ENCODE measurements at places on chromosomes 16 and 17.

- H3K27me3 ChIP-seq = peaks cover 60% of the 10 kb centered on the region
- no peaks in the 10 kb centered on the region for H3K4me1 ChIP-seq
- no peak overlapping the region for H3K27ac ChIP-seq
- no peaks in the 10 kb centered on the region for H3K36me3 ChIP-seq
- no peak for DNase-seq
- H3K4me3 ChIP-seq = no peak overlapping the region
Observed at GRCh38 chr16:82433042-82433441, 193.7 kb upstream of the CDH13 start.

GRCh38 chr16:82046941-82047340 is 11.9 kb downstream of the HSD17B2 start:
- H3K27ac ChIP-seq = no peak overlapping the region
- DNase-seq = no peak
- no peak overlapping the region for H3K4me3 ChIP-seq
- H3K4me1 ChIP-seq = peaks cover 25% of the 10 kb centered on the region

DNA sequence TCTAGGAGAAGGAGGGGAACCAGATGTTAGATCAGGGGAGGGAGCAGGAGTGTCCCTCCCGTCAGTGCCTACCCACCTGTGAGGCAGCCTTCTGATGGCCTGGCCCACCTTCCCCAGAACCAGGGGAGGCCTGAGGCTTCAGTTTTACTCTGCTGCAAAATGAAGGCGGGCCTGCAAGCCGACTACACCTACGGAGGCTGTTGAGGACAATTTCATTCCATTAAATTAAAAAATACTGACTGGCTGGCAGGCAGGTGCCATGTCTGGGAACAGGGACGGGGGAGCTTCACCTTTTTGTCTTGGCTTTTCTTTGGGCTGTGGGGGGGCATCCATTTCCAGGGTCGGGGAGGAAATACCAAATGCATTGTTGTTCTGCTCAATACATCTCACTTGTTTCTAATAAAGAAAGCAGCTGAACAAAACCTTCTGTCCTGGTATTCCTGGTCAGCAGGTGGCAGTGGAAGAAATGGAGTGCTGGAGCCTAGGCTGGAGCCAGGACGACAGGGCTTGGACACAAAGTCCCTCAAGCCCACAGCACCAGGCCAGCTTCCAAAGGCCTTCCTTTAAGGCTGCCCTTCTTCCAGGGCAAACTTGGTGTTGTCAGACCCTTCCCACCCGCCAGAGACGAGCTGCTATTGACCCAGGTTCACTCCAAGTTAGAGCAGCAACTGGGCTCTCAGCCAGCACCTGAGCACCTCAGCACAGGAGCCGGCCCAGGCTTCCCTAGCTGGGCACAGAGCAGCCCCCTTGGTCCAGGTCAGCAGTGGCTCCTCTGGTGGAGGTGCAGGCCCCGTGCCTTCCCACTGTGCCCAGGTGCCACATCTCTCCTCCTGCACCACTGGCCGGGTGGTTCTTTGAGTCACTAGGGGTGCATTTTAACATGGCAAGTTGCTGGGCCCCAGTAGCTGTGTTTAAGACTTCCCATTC is 23.5 kb downstream of the PLCD3 start:
- H3K4me3 ChIP-seq = no peak overlapping the region
- DNase-seq = no peak

DNA sequence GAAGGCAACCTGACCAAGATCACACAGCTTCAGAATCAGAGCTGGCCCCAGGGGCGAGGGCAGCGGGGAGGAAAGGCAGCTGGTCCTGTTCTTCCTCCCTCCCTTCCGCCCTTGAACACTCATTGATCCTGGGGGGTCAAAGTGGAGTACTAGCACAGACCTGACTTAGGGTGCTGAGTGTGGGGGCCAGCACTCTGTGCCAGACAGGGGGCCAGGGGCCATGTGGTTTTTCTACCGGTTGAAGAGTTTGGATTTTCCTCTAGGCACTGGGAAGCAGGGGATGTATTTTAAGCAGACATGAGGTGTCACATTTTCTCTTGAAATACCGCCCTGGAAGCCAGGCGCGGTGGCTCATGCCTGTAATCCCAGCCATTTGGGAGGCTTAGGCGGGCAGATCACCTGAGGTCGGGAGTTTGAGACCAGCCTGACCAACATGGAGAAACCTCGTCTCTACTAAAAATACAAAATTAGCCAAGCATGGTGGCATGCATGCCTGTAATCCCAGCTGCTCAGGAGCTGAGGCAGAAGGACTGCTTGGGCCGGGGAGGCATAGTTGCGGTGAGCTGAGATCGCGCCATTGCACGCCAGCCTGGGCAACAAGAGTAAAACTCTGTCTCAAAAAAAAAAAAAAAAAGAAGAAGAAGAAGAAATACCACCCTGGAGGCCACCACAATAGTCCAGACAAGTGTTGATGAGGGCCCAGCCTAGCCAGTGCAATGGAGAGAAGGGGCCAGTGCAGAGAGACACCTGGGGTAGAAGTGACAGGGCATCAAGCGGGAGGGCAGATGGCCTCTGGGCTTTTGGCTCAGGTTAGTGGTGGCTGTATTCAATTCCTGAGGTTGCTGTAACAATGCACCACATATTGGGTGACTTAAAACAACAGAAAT is 15.3 kb downstream of the OSBPL7 start:
- DNase-seq = no peak
- peaks cover 9% of the 10 kb centered on the region for H3K36me3 ChIP-seq
- peaks cover 28% of the 10 kb centered on the region for H3K27me3 ChIP-seq
- H3K4me1 ChIP-seq = peaks cover 15% of the 10 kb centered on the region
- H3K4me3 ChIP-seq = no peak overlapping the region
- no peak overlapping the region for H3K27ac ChIP-seq

GRCh38 chr16:1770328-1771187 is 785 bp downstream of the NME3 start:
- no peaks in the 10 kb centered on the region for H3K27me3 ChIP-seq
- peak overlapping the region; percentile 94 for H3K4me3 ChIP-seq
- H3K27ac ChIP-seq = peak overlapping the region; percentile 82
- no peak for DNase-seq
- peaks cover 21% of the 10 kb centered on the region for H3K4me1 ChIP-seq

DNA sequence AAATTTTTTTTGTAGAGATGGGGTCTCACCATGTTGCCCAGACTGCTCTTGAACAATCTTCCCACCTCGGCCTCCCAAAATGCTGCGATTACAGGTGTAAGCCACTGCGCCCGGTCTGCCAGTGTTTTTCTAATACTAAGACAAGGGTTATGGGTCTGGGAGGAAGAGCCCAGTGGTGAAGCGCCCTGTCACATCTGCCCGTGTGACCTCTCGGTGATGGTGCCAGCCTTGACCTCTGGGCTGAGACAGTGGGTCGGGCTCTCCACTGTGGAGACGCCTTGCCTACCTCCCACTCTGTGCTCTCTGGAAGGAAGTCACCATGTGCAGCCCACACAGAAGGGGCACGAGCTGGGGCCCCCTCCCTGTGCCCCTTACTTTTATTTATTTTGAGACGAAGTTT is 5.1 kb upstream of the BAIAP2 start:
- peaks cover 46% of the 10 kb centered on the region for H3K4me1 ChIP-seq
- no peaks in the 10 kb centered on the region for H3K36me3 ChIP-seq
- H3K27ac ChIP-seq = no peak overlapping the region
- no peak for DNase-seq

DNA sequence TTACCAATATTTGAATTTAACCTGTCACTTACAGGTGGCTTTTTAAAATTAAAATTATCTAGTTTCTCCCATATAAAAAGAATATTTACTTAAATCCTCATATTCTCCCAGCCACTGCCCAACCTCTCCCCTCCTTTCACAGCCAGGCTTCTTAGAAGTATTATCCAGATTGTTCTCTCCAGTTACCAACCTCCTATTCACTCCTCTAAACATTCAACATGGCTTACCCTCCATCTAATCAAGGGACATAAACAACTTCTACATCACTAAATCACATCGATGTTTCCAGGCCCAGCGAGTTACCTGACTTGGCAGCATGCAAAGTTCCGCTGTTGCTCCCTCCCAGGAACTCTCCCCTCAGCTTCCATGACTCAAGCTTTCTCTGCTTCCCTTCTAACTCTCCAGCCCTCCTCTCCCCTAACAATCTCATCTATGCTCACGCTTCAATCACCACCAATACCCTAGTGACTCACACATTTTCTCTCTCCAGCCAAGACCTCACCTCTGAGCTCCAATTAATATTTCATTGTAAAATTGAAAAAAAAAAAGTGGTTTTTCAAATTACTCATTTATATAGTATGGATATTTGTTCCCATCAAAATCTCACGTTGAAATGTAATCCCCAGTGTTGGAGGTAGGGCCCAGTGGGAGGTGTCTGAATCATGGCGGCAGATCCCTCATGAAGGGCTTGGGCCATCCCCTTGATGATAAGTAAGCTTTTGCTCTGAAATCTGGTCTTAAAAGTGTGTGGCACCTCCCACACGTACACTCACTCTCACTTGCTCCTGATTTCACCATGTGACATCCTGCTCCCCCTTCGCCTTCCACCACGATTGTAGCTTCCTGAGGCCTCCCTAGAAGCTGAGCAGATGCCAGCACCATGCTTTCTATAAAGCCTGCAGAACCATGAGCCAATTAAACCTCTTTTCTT is 88.5 kb downstream of the HELZ start:
- no peak overlapping the region for H3K27ac ChIP-seq
- peaks cover 32% of the 10 kb centered on the region for H3K36me3 ChIP-seq

DNA sequence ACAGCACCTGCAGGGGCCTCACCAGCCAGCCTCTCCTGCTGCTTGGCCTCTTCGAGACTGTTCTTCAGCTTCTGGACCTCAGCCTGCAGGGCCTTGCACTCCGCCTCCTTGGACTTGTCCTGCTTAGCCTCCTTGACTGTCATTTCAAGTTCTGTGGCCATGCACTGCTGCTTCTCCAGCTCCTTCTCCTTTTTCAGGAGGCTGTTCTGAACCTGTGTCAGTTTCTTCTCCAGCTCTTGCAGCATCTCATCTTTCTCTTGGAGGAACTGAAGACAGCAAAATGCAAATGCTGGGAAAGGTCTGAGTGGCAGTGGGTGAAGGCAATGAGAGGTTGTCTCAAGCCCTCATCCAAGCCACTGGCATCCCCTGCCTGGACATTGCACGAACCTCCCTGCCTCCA is 39.1 kb downstream of the DHX38 start:
- no peak overlapping the region for H3K4me3 ChIP-seq
- no peaks in the 10 kb centered on the region for H3K36me3 ChIP-seq
- peaks cover 10% of the 10 kb centered on the region for H3K4me1 ChIP-seq
- no peak for DNase-seq

GRCh38 chr17:13428611-13429042 is 173.1 kb downstream of the HS3ST3A1 start:
- H3K4me1 ChIP-seq = peaks cover 43% of the 10 kb centered on the region
- H3K36me3 ChIP-seq = no peaks in the 10 kb centered on the region
- H3K27me3 ChIP-seq = no peaks in the 10 kb centered on the region
- H3K4me3 ChIP-seq = no peak overlapping the region
- no peak for DNase-seq

GRCh38 chr16:25317732-25318316 is 60.2 kb upstream of the ZKSCAN2 start:
- no peak overlapping the region for H3K27ac ChIP-seq
- H3K36me3 ChIP-seq = peaks cover 23% of the 10 kb centered on the region
- H3K4me3 ChIP-seq = no peak overlapping the region

DNA sequence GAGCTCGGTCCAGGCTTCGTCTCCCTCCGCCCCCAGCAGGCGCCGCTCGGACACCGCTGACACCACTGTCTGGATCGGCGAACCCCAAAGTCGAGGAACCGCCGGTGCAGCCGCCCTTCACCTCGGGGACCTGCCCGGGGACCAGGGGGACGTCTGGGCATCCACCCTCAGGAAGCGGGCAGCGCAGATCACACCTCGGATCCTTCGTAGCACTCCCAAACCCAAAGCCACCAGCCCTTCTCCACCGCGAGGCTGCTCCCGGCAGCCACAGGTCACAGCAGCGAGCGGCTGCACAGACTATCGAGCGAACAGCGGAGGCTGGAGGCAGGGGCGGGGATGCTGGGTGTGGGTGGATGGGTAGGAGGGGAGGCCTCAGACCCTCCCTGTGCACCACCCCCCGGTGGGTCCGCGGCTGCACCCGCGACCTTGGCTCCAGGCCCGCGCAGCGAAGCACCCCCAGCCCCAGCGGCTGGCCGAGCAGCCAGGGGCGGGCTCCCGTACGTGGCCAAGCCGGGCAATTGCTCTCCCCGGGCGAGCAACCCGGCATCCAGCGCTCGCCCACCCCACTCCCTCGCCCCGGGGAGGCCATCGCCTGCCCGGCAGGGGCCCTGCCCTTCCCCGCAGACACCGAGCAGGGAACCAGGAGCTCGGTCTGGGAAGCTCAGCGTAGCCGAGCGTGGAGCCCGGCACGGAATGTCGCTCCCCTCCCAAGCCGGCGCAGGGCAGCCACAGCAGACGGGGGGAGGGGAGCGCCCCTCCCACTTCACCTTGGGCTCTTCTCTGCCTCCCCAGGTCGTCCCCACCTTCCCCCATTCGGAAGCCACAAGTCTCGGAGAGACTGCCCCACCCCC is 1.0 kb downstream of the SDK2 start:
- peak overlapping the region; percentile 87 for H3K4me3 ChIP-seq
- DNase-seq = peak; percentile 68
- peaks cover 21% of the 10 kb centered on the region for H3K27me3 ChIP-seq
- H3K36me3 ChIP-seq = no peaks in the 10 kb centered on the region
- peaks cover 43% of the 10 kb centered on the region for H3K4me1 ChIP-seq

All from mesothelial cell of epicardium (in vitro differentiated cells).